ENCODE measurements at places on chromosomes 16 and 17.

- peaks cover 8% of the 10 kb centered on the region for H3K4me1 ChIP-seq
- H3K4me3 ChIP-seq: no peak overlapping the region
- DNase-seq: peak; percentile 12
- no peaks in the 10 kb centered on the region for H3K36me3 ChIP-seq
Measured at GRCh38 chr17:55660178-55660886, 62.3 kb downstream of the TMEM100 start.

DNA sequence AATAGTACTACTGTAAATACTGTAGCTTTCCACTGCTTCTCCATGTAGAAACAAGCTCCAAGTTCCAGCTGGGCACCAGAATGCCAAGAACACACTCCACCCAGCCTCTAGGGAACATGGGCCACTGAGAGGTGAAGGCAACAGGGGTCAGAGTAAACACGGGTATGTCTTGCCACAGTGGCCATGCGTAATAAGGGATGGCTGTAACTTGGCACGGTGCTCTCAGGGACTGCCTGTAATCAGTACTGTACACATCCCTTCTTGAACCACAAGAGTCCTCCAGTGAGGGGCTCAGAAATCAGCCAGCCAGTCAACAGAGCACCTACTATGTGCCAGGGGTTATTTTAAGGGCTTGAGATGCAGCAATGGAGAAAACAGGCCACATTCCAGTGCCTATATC lies 10.8 kb downstream of the LRRC59 start:
- no peak overlapping the region for H3K4me3 ChIP-seq
- no peaks in the 10 kb centered on the region for H3K27me3 ChIP-seq
- no peak for DNase-seq

DNA sequence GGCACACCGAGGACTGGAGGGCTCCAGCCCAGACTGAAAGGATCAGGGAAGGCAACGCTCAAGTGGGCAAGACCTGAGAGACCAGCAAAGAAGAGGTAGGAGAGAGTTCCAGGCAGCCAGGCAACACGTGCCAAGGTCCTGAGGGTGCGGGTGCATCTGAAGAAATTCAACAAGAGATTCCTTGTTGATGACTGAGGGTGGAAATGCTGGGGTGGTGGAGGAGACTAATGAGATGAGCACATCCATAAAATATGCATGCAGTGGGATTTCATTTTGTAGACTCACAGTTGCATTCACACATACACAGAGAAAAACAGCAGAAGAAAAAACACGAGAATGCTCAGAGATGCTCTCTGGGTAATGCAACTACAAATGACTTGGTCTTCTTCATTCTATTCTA lies 154.8 kb upstream of the FOXF1 start:
- H3K27me3 ChIP-seq: no peaks in the 10 kb centered on the region
- H3K4me3 ChIP-seq: no peak overlapping the region
- H3K27ac ChIP-seq: no peak overlapping the region
- peaks cover 39% of the 10 kb centered on the region for H3K4me1 ChIP-seq

- H3K27ac ChIP-seq: no peak overlapping the region
- H3K4me3 ChIP-seq: no peak overlapping the region
- peaks cover 7% of the 10 kb centered on the region for H3K4me1 ChIP-seq
- peak; percentile 62 for DNase-seq
- no peaks in the 10 kb centered on the region for H3K36me3 ChIP-seq
Measured at GRCh38 chr17:68182940-68183551, 64.8 kb upstream of the AMZ2 start.

GRCh38 chr17:80830020-80830780 lies 161.4 kb upstream of the CHMP6 start:
- DNase-seq: no peak
- peak overlapping the region; percentile 9 for H3K27ac ChIP-seq
- H3K4me1 ChIP-seq: peaks cover 28% of the 10 kb centered on the region
- H3K36me3 ChIP-seq: peaks cover 5% of the 10 kb centered on the region

DNA sequence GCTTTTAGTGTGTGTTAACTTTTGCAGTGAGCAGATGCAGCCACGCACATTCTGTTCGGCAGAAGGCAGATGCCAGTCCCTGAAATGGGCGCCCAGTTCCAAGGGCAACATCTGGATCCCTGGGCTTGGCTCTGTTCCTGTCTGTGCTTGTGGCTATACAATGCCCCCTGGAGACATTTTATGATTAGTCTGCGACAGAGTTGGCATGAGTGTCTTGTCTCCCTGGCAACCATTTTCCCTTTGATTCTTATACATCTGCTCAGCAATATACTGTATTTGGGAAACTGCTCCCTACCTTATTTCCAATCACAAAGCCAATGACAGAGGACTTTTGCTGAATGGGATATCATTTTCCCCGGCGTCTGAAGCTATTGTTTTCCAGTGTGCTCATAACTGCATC lies 1629.5 kb upstream of the GOT2 start:
- H3K36me3 ChIP-seq: no peaks in the 10 kb centered on the region
- H3K27ac ChIP-seq: no peak overlapping the region
- H3K4me1 ChIP-seq: no peaks in the 10 kb centered on the region
- no peak for DNase-seq

DNA sequence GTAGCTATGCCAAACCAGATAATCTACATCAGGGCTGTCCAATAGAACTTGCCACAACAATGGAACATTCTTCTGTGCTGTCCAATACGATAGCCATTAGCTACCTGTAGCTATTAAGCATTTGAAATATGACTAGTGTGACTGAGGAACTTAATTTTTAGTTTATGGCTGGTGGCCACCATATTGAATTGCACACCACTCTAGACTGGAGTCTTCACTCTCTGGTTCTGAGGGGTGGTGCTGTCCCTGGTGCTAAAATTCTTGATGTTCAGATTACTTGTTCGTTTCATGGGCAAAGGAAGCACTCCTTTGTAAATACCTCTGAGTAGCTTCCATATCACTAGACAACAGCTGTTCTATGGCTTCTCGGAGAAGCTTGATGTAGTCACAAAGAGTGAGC lies 296.6 kb downstream of the NPIPA8 start:
- H3K36me3 ChIP-seq: no peaks in the 10 kb centered on the region
- no peak for DNase-seq
- H3K4me1 ChIP-seq: no peaks in the 10 kb centered on the region
- no peak overlapping the region for H3K4me3 ChIP-seq

GRCh38 chr17:35149941-35150340 lies 2.3 kb downstream of the UNC45B start:
- H3K4me1 ChIP-seq: no peaks in the 10 kb centered on the region
- no peak for DNase-seq
- H3K27me3 ChIP-seq: peaks cover 12% of the 10 kb centered on the region
- H3K27ac ChIP-seq: no peak overlapping the region

DNA sequence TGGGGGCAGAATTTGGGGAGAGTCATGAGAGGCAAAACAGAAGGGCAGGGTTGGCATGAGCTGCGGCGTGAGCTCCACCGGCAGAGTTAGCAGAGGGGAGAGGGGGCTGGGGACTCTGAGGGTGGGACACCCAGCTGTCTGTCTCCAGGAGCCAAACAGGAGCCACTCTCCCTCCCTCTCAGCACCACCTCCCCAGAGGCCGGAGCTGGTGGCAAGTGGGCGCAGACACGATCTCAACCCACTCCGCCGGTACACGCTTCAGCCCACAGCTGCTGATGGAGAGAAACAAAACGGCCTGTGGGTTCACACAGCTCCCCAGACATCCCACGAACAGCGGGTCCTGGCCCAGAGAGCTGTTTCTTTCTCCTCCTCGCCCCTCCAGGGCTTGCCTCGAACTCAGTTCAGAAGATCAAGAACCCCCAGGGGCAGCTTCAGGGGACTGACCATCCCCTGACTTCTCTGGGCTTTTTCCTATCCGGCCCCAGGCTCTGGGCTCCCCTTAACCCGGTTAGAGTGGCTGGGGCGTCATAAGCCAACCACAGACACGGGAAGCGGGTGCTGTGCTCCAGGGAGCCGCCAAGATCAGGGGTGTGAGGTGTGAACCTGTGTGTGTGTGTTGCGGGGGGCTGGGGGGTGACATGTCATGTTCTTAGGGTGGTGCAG lies 7.6 kb downstream of the RHBDF2 start:
- DNase-seq: no peak
- H3K36me3 ChIP-seq: peaks cover 5% of the 10 kb centered on the region
- H3K27me3 ChIP-seq: no peaks in the 10 kb centered on the region
- no peak overlapping the region for H3K4me3 ChIP-seq
- H3K27ac ChIP-seq: no peak overlapping the region

- H3K4me3 ChIP-seq: no peak overlapping the region
- no peaks in the 10 kb centered on the region for H3K36me3 ChIP-seq
- no peak overlapping the region for H3K27ac ChIP-seq
Measured at GRCh38 chr17:45768000-45768399, 16.1 kb upstream of the CRHR1 start.

DNA sequence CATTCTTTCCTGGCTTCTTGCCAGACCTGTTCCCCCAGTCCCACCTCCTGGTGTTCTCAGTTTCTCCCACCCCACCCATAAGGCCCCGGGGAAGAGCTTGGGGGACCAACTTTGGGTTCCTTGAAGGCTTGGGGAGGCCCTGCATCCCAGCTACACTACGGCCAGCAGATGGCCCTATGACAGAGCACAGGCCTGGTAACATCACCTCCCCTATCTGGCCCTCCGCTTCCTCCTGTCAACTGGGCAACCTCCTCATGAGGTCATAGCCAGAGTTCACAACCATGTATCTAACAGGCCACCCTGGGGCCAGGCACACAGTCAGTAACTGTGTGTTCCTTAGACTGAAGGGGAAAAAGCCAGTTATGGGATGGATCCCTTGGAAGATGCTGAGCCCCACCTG lies 31.4 kb downstream of the MYO15A start:
- H3K27ac ChIP-seq: no peak overlapping the region
- no peak overlapping the region for H3K4me3 ChIP-seq
- no peaks in the 10 kb centered on the region for H3K27me3 ChIP-seq
- H3K36me3 ChIP-seq: no peaks in the 10 kb centered on the region
- DNase-seq: no peak

DNA sequence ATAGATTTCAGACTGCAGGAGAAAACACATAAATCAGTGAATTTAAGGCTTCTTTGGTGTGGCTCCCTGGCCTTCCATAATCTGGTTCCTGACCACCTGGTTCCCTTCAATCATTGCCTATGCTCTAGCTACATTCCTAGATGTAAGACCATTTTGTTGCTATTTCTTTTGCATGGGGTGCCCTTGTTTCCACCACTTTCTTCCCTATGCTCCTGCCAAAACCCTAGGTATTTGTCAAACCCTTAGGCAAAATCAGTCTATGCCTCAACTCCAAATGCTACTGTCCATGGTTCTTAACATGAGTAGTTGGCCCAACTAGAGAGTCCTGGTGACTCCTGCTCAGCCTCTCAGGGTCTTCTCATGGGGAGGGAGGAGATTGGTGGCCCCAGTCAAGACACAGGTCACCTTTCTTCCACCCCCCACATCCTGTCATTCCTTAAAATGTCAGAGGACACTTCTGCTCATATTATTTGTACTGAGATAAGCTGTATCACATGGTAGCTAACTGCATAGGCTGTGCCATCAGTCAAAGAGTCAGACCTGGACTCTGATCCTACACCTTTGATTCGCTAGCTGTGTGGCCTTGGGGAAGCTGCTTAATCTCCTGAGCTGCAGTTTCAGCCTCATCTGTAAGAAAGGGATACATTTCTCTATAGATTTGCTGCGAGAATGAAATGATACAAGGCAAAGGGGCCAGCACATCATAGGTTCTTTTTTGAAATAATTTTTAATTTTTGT lies 15.0 kb downstream of the ACSM5 start:
- no peaks in the 10 kb centered on the region for H3K27me3 ChIP-seq
- DNase-seq: no peak
- H3K27ac ChIP-seq: no peak overlapping the region
- H3K4me3 ChIP-seq: no peak overlapping the region
- no peaks in the 10 kb centered on the region for H3K36me3 ChIP-seq

DNA sequence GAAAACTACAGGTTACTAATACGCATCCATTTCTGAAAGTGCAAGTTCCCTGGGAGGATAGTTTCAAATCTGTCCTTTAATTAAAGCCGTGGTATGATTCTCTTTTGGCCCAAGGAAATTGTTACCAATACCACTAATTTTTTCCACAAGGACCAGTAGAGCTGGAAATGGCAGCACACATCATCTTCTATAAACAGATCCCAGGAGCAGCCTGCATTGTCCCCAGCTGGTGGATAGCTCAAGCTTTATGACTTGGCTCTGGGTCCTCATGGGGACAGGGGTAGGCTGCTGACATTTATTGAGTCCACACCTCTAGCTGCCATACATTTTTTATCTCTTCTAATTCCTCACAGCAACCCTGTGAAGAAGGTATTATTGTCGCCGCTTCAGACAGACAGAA lies 35.8 kb upstream of the BHLHA9 start:
- no peaks in the 10 kb centered on the region for H3K27me3 ChIP-seq
- H3K4me1 ChIP-seq: peaks cover 18% of the 10 kb centered on the region
- H3K27ac ChIP-seq: no peak overlapping the region
- peaks cover 13% of the 10 kb centered on the region for H3K36me3 ChIP-seq

DNA sequence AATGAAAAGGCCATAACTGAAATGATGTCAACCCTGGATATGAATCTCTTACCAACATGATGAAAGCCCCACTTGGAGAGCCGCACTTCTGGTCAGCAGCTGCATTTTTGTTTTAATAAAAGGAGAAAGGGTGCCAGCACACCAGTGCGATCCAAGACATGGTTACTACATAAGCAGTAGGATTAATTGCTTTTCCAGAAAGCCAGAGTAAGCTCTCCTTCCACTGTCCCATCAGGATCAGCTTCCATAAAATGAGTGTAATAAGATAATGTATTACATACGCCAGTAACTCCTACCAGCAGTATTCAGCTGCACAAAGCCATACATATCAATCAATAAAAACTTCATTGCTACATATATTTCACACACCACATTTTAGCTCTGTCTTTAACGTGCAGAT lies 26.3 kb upstream of the NACA2 start:
- H3K4me3 ChIP-seq: no peak overlapping the region
- H3K27ac ChIP-seq: no peak overlapping the region
- H3K27me3 ChIP-seq: no peaks in the 10 kb centered on the region
- no peaks in the 10 kb centered on the region for H3K4me1 ChIP-seq
- DNase-seq: no peak

DNA sequence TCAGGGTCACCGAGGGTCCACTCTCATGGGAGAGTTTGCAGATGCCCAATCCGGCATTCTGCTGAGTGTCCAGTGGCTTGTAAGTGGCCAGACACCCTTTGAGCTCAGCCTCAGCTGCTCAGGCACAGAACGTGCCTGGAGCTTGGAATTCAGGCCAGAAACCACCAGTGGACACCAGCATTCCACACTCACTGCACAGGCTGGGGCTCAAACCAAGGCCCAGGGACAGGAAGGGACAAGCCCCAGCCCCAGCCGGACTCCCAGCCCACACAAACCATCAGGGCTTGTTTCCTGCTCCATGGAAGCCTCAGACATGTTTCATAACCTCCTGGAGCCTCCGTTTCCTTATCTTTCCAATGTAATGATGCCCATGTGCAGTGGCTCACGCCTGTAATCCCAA lies 5.0 kb upstream of the NPRL3 start:
- H3K36me3 ChIP-seq: no peaks in the 10 kb centered on the region
- no peaks in the 10 kb centered on the region for H3K4me1 ChIP-seq

GRCh38 chr16:13961099-13961811 lies 41.3 kb downstream of the ERCC4 start:
- no peaks in the 10 kb centered on the region for H3K27me3 ChIP-seq
- peak; percentile 25 for DNase-seq
- H3K36me3 ChIP-seq: no peaks in the 10 kb centered on the region
- H3K4me3 ChIP-seq: no peak overlapping the region
- H3K4me1 ChIP-seq: peaks cover 23% of the 10 kb centered on the region

GRCh38 chr16:54006693-54007092 lies 279.9 kb downstream of the IRX3 start:
- no peaks in the 10 kb centered on the region for H3K27me3 ChIP-seq
- no peaks in the 10 kb centered on the region for H3K36me3 ChIP-seq
- no peak overlapping the region for H3K27ac ChIP-seq
- H3K4me1 ChIP-seq: no peaks in the 10 kb centered on the region

Data from MCF 10A (cell line).